ENCODE measurements at places on chromosomes 5 and 9.

DNA sequence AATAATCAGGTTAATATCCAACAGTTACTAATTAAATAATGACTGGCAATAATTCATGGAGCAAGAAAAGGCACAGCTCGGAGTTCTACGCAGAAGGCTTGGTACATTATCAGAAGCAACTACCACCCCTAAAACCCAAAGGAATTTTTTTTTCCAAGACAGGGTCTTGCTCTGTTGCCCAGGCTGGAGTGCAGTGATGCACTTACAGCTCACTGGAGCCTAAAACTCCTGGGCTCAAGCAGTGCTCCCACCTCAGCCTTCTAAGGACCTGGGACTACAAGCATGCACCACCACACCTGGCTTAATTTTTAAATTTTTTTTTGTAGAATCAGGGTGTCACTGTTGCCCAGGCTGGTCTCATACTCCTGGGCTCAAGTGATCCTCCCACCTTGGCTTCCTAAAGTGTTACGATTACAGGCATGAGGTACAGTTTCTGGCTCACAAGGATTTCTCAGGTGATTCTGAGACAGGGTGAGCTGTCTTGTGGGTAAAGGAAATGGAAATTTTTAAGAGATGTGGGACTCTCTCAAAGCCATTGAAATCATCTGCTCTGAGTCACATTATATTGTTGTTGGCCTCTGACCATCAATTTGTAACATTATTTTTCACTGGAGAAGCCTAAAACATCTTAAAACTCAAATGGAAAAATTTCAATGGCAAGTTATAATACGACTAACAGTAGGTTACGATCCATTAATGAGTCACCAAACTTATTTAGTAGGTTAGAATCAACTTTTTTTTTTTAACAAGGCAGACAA lies 19.7 kb upstream of the HSDL2 start:
- DNase-seq: no peak

- DNase-seq: no peak
Measured at GRCh38 chr5:67748165-67748690, 467.3 kb upstream of the PIK3R1 start.

- DNase-seq: no peak
Measured at GRCh38 chr5:135131801-135132680, 98.0 kb upstream of the PITX1 start.

DNA sequence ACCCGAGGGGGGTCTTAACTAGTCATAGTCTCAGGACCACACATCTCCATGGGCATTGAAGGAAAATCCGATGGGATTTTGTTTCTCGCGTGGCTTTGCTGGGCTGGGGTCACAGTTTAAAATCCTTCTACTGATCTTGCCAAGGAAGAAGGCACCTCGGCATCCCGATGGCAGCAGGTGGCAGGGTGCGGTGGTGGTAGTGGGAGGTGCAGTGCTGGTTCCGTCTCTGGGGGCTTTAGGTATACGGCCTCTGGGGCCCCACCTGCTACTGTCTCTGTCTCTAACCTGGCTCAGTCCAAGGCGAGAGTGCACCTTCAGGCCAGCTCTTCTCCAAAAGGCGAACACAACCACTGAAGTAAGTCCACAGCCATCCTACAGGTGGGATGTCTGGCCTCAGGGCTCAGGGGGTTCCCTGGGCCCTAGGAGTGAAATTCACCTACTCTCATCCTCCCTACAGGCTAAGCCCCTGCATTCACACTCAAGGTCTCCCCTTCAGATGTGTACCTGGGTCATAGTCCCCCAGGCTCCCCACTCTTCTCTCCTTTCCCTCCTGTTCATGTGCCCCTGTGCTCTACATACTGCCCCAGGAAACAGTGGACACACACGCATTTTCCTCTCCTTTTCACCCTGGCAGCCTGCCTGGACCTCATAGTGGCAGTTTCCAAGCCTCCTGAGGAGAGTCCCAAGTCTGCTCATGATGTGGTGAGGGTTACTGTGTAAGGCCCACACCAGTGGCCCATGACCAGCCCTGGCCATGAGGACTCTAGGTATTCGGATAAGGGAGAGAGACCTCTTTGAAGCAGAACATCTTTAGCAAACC lies 736 bp upstream of the FCN2 start:
- DNase-seq: no peak

All from NCI-H1105 treated with DMSO at 0.1 percent for 48 hours (cell line).